ENCODE measurements at places on chromosomes 11 and 22.
A peak's percentile ranks its signal among the peaks of the same experiment; 100 is the strongest.

DNA sequence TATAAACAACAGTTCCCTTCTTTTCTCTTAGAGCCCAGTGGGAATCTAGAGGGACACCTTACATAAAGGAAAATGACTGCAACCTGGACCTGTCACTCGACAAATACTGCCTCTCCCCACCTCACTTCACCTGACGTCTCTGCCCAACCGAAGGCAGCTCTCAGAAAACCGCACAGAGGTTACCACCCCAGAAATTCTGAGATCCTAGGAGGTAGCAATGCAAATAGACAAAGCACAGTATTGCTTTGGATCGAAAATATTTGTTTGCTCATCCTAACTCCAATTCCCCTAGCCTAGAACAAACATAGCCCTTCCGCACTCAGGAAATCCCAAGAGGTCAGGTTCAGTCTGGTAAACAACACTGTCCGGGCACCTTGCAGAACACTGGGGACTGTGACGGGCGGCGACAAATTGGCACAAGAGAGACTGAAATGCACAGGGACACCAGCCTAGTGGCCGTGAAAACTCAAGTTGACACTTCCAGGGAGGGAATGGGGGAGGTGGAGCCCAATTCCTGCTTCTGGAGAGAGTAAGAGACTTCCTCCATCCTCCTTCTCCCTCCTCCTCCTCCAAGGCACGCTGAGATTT is 420 bp upstream of the TRIM44 start:
- DNase-seq: no peak

GRCh38 chr11:121352251-121352891 is 59.8 kb downstream of the SC5D start:
- no peak for DNase-seq

GRCh38 chr11:11076276-11076675 is 218.4 kb upstream of the ZBED5 start:
- no peak for DNase-seq

DNA sequence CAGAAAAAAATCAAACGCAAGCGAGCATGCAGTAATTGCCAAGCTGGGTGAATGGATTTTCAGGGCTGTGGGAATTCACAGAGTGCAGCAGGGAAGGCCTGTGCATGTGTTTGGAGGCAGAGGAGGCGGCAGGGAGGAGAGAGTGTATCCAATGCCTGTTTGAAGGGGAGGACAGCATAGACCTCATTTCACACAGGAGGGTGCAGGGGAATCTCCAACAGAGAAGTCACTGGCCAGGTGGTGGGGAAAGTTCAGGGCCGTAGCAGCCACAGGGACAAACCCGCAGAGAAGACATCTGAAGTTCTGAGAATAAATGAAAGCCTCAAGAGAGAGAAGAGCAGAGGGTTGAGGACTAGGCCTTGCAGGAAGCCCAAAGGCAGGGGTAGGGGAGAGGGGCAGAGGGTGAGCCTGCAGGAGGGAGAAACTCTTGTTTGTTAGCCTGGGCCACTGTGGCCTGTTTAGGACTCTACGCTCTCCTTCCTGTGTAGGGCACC is 19.2 kb upstream of the KDM2A start:
- no peak for DNase-seq

- DNase-seq: no peak
These were observed 717 bp upstream of the ZNF202 start for GRCh38 chr11:123742031-123742723.

DNA sequence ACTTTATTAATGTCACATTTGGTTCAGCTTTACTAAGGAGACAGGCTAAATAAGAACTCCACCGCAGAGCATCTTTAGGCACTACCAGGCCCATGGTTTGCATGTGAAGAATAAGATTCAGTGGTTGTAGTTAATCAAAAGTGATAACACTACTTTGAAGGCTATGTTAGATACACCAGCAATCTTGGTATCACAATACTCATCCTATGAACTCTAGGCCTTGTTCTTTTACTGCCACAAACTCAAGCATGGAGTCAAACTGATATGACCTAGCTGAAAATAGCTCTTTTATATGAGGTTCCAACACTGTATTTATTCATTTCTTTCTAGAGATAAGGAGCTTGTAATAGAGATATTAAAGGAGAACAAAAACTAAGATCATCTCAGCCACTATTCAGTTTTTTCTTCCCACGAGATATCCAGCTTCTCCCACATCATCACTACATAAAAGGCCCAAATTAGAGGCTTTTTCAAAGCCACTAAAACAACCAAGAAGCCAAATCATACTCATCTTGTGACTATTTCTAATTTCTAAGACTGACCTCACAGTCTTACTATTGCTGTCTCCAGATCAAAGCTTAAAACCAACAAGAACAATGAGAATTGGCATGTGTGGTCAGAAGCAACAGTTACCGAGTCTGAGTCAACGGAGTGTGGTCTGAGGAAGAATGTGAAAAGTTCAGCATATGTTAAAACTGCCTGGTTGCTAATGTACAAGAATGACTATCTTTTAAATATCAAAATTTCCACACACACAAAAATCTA is 25.1 kb upstream of the GUCY1A2 start:
- DNase-seq: peak; percentile 30

- no peak for DNase-seq
These were observed 12.6 kb upstream of the CHKA start for GRCh38 chr11:68133761-68134160.

DNA sequence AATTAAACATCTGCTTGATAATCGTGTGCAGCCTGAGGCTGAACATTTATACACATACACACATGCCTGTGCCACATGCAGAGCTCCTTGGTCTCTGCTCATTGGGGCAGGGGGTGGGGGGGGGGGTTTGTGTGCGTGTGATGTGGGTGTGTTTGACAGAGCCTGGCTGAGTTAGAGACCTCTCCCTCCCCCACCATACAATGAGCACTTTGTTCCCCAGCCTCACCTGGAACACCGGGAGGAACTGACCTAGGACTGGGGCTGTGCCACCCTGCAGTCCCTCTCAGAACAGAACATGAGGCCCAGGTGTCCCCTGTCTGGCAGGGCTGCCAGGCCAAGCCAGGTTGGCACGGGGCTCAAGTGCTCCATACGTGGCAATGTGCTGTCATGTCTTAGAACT is 96.6 kb downstream of the TP53I11 start:
- no peak for DNase-seq
